ENCODE measurements at places on chromosomes 1 and 21.

DNA sequence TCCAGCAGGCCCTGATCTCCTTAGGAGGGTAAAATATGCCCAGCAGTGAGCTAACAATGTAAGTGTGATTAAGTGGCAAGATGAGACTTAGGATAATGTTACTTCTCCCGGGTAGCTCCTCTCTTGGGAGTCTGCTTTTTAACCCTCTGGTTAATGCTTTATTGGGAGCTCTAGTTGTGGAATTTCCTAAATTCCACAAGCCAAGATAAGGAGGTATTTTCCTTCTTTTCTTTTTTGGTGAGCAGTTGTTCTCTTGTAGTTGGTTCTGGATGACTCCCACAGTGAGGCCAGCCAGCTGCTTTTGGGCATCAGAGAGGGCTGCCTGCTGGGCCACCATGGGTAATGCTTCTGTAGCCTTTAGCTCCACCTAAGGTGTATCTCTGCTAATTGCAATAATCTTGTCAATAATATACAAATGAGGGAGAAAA lies 19.3 kb downstream of the C1orf52 start:
- DNase-seq: no peak

GRCh38 chr21:30072496-30072895 lies 94.1 kb downstream of the CLDN17 start:
- no peak for DNase-seq

DNA sequence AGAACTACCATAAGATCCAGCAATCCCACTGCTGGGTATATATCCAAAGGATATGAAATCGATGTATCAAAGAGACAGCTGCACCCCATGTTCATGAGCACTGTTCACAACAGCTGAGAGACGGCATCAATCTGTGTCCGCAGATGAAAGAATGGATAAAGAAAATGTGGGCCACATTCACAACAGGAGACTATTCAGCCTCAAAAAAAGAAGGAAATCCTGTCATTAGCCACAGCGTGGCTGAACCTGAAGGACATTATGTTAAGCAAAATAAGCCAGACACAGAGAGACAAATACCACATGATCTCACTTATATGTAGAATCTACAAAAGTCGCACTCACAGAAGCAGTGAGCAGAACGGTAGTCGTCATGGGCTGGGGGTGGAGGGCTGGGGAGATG lies 99.2 kb upstream of the IFFO2 start:
- no peak for DNase-seq

GRCh38 chr21:42302076-42302650 lies 13.0 kb downstream of the TFF3 start:
- DNase-seq: no peak

DNA sequence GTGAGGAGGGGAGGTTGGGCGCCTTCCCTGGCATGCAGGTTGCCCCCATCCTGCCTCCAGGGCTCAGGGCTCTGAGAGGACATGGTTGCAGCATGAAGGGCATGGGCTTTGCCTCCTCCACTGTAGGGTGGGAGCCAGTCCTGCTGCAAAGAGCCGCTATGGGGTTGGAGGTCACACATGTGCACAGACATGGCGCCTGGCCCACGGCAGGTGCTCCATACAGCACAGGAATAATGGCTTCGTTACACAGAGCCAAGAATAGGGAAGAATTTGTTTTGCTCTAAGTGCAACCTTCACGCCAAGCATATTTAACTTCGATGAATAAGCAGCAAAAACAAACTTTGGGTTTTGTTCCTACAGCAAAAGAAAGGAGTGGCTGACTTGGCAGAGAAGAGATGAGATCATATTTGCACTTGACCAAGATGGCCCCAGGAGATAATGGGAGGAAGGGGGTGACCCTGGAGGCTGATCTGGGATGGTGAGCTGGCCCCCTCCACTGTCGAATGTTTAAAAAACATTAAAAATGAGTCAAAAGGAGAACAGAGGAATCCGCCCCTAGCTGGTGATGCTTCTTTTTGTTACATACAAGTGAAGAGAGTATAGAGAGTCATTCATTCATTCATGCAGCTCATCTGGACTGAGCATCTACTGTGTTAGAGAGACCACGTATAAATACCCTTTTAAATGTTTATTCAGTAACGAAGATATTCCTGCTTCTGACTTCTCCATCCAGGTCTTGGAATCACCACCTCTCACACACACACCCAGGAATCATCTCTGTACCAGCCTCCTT lies 12.4 kb upstream of the C2CD2 start:
- DNase-seq: no peak

DNA sequence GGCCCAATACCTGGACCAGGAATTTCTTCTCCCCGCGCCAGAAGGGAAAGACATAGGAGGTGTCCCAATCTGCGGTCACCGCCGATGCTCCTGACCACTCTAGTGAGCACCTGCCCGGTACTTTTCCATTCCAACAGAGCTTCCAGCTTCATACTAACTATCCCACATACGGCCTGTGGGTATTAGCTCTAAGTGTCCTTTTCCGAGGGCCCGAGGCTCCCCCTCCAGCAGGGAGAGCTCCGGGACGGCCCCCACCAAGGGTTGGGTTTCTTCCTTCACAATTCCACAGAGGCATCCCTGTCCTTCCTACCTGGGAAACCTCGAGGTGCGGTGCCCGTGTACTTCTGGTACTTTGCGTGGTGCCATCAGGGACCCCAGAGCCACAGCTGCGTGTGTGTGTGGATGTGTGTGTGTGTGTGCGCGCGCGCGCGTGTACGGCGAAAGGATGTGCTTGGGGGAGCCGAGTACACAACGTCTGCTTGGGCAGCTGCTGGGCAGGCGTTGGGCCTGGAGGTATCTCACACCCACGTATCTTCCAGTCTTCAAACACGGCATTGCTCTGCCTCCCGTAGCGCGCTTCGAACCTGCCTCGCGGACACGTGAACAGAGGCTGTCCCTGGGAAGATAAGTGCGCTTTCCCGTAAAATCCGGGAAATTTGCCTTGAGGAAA lies 2.4 kb upstream of the SIM2 start:
- DNase-seq: no peak

GRCh38 chr1:172069534-172069933 lies 228.2 kb downstream of the DNM3 start:
- DNase-seq: no peak

DNA sequence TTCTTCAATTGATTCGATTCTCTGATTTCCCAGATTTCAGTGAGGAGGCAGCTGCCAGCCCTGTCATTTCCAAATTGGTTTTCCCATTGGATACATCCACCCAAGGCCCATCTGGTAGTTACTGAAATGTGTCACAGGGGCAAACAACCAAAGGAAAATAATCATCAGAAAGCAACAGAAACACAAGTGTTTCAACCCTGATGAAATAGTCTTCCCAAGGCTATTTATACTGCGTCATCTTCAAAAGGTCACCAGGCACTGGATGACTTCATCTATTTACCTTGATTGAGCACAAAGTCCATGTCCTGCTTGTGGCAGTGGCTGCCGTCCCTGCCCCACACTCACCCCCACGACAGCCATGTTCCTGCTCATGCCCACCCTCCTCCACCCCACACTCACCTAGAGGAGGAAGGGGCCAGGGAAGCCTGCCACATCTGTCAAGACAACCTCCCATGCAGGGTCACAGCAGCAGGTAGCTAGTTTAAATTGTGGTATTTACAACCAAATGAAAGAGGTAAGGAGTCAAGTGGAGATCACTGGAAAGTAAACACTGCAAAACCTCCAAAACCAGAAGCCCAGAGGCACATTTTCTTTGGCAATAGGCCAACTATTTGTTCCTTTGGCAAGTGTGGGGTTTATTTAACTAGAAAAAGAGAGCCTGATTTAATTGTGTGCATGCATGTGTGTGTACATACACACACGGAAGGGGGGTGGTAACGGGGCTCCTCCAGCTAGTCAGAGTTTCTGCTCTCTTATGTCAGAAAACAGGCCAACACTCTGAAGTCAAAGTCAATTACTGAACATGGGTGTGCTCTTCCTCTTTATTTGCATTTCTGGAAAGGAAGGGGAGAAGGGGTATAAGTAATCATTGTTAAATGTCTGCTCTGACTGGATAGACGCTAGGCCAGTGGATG lies 49.5 kb upstream of the RAB4A start:
- DNase-seq: no peak

DNA sequence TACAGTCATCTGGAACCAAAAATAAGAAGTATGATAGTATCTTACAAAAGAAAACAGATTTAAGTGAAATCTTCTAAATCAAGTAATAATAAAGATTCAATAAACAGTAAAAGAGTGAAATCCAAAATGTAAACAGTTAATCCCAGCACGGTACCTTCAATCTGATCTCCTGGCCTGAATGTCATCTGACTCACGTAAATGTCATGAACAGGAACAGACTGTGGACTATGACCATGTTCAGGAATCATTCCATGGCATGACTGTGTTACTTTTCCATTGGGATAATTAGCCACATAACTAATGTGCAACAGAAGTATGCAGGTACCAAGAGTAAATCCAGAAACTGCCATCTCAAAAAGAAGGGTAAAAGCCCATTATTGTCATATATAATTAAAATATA lies 18.0 kb downstream of the FRRS1 start:
- no peak for DNase-seq

- DNase-seq: no peak
These were observed 16.5 kb downstream of the KRTAP19-1 start for GRCh38 chr21:30463713-30464112.
